Lung microvascular endothelial cell (primary cell): ENCODE measurements at places on chromosomes 2 and 18.
A peak's percentile ranks its signal among the peaks of the same experiment; 100 is the strongest.

DNA sequence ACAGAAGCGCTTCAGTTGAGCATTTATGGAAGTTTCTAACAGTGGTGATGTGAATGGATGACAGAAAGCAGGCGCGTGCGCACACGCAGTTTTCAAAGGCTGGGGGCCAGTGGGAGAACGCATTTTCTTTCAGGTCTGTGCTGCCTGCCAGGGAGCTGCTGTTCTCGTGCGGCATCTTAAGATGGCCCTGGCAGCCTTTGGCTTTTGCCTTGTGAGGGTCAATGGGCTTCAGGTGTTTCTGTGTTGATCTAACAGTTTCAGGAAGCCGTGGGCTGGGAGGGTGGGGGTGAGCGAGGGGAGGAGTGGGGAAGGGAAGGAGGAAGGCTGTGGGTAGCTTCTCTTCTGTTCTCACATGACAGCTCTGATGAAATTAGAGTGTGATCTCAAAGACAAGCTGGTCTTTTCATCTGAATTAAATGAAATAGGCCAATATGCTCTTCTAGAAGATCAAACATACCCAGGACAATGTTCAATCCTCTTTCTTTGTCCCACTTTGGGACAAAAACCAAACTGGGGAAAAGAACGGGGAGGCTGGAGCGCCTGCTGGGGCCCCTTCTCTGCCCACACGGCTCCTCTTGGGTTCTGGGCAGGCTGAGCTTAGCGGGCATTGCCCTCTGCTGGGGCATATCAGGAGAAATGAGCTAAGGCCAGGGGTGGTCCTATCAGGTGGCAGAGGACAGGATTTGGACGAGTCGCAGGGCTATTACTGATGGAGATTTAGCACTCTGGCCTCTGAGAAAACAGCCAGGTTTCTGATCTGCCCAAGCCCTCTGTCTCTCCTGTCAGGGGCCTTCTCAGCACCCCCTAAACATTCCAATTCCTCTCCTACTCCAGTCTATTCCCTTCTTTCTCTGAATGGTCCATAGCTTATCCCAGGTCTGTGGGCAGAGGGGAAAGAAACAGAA is 126.2 kb upstream of the LGALSL start:
- peak; percentile 33 for DNase-seq

GRCh38 chr18:57544936-57545660 is 41.4 kb downstream of the FECH start:
- no peak for DNase-seq

DNA sequence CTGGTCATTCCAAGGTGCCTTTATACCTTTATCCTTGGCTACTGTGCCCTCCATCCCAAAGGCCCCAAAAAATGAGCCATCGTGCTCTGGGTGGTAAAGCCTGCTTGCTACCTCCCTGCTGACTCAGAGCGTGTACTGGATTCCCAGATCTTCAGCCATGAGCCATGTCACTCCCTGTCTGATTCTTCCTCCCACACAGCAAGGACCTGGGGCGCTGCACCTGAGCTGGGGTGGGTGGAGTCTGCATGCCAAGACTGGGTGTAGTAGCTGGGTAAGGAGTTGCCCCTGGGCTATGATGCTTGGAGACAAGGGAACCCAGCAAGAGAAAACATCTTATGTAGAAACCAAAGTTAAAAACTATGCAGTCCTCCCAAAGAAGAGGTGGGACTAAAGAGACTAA is 37.2 kb upstream of the APCDD1 start:
- DNase-seq, result no peak

DNA sequence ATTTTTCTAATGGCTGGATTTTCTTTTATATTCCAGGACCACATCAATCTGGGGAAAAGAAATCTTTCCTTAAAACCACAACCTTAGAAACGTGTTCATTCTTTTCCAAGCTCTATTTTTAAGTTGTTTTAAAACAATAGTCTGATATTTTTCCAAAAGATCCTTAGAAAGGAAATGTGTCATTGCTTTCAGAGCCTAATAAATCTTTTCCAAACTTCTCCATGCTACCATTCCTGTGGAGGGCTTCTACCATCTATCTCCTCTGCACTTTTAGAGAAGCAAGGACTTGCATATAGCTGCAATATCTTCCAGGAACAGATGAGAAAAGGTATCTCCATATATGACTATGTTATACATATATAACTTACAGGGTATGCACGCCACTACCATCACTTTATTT is 21.2 kb downstream of the WDFY1 start:
- DNase-seq, result peak; percentile 64

GRCh38 chr2:217798743-217799562 is 203.8 kb downstream of the TNS1 start:
- DNase-seq, result no peak

DNA sequence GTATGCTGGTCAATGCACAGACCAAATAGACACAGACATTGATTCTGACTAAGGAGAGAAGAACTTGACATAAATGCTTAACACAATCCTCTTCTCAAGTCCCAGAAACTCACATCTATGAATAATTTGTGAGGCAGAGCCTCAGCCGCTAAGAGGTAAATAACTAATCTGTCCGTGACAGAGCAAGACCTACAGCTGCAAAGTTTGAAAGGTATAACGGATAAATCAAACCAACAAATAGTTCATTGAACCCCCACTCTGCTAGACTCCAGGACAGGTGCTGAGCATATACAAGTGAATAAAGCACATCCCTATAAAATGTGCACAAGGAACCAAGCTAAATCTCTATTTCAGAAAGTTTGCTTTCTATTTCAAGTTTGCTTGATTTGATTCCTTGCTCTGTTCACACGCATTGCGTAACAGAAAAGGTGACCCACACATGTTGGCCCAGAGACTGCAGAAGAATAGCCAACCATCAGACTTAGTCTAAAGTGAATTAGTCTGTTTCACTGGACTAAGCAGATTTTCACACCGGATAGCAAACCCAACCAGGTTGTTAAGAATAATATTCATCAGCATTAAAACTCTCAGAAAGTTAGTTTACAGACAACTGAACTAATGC is 51.7 kb downstream of the NCKAP5 start:
- no peak for DNase-seq

- no peak for DNase-seq
These were observed 217.8 kb downstream of the HAUS1 start for GRCh38 chr18:46321955-46322354.

GRCh38 chr2:7878786-7879482 is 802.9 kb upstream of the ID2 start:
- no peak for DNase-seq

- no peak for DNase-seq
These were observed 11.3 kb upstream of the FIGLA start for GRCh38 chr2:70801607-70802263.

GRCh38 chr2:113776949-113777348 is 20.5 kb upstream of the SLC35F5 start:
- DNase-seq, result no peak

DNA sequence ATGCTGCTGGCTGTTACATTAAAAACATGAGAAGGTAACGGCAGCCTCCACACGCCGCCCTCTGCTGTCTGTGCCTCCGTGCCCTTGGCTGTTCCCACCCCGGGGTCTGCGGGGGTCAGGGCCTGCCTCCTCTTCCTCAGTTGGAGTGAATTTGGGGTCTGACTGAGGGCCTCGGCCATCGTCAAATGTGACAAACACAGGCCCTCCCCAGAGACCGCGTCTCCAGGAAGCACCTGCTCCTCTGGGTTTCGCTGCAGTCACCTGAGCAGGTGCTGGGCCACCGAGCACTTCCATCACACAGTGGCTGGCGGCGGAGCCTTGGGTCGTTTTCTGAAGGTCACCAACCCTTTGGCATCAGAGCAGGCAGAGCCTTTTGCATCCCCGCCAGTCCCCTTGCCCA is 70.9 kb downstream of the NFATC1 start:
- no peak for DNase-seq

- DNase-seq, result no peak
These were observed 238.3 kb downstream of the SLC8A1 start for GRCh38 chr2:40213619-40214018.

- peak; percentile 48 for DNase-seq
These were observed 76.0 kb downstream of the EMX1 start for GRCh38 chr2:72993147-72993932.

GRCh38 chr2:159891917-159892730 is 94.1 kb upstream of the CD302 start:
- DNase-seq, result peak; percentile 62

DNA sequence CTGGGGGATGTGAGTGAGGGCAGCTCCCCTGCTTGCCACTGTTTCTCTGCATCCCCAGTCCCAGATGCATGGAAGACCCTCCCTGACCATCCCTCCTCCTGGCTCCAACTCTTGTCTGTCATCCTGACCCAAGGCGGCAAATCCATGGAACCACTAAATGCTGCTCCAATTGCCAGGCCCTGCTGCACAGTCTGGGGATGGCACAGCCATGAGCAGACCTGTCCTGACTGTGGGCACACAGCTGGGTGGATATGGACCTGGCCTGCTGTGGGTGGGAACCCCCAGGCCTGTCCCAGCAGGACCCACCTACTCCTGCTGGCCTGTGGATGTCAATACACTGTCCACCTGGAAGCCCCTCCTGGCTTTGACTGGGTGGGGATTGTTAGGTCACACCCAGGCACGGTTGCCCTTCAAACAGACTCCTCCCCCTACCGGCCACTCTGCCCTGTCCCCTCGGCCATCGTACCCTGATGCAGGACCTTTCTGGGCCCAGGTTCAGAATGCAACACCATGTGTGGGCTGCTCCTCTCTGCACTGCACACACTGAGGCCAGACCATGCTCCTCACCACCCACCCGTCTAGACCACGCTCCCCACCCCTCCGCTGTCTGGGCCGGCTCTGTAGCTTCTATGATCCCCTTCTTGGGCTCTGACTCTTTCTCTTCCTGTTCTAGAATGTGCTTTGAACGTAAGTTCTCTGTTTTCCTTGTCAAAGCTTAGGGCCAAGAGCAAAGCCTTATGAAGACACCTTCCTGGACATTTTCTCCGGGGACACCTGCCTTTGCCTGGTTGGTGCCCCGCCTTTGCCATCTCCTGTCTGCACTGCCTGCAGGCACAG is 57.9 kb downstream of the INPP5D start:
- DNase-seq, result no peak

- DNase-seq, result peak; percentile 95
These were observed 305.0 kb upstream of the ERBB4 start for GRCh38 chr2:212843409-212844199.

- no peak for DNase-seq
These were observed 136.5 kb upstream of the TWIST2 start for GRCh38 chr2:238711346-238711745.

GRCh38 chr2:98172951-98173350 is 86.0 kb downstream of the VWA3B start:
- no peak for DNase-seq

DNA sequence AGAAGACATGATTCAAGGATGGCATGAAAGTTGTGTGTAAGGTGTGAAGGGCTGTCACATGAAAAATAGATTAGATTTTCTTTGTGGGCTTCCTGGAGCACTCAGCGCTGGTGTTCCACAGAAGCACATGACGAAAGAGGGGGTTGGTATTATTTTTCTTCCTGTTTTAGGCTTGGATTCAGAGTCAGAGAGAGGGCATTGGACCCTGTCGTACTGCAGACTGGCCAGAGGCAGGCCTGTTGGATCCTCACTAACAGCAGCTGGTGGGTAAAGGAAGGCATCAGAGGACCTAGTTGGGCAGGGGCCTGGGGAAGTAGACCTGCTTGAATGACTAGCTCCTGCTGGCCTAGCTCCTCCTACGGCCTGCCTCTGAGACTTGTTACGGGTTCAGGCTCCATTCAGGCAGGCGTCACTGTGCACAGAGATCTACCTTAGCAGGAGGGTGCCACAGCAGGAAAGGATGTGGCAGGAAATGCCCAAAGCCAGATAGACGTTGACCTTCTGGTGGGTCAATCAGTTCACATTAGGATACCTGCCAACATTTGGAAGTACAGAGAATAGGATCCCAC is 13.1 kb downstream of the CTLA4 start:
- peak; percentile 38 for DNase-seq

DNA sequence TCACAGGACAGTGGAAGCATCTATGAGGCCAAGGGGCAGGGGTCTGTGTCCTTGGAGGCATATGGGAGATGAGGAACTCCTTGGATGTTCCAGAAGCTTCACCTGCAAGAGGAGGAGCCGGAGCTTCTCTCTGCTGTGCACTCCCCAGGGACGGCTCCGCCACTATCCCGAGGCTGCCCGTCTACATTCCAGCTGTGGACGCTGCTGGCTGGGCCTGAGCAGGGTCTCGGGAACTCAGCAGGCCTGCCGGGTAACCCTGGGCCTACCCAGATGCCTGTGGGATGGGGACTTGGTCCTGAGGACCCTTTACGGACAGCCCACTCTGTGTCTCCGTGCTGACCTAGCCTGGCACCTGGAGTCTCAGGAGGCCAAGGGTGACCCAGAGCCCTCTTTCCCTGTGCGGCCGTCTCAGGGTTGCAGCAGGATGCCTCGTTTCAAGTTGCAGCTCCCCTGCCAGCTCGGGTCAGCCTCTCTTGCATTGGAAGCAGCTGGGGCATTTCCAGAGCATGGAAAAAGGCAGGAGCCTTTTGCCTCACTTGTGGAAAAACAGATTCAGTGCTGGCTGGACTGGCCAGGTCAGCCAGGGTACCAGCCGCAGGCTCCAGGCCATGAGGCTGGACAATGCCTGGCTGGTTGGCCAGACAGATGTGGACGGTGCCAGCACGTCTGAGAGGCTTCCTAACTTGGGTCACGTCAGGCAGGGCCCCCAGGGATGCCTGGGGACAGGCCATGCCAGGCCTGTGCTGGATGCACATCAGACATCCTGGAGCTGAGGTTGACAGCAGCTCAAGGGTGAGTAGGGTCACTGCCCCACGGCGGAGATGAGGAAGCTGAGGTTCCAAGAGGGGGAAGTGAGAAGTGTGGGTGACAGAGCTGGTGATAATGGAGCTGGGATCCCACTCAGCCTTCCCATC is 41.5 kb downstream of the SCTR start:
- DNase-seq, result no peak

DNA sequence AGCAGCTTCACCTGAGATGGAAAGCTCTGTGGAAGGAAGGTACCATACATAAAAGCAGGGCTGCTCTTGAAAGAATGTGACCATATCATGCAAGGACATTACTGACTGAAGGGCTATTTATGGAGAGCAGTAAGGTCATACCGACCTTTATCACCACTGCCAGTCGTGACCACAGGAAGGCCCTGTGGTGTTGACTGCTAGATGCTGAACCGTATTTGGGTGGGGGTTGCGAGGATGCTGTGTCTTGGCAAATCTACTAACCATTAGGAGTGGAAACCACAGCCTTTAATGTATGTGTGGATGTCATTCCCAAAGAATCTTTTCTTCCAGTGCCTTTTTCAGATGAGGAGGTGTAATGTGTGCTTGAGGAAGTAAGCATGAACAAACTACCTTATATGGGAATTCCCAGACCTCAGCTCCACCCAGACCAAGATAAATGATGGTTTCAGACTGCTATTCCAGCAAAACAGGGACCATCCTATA is 60.8 kb downstream of the LIMS1 start:
- DNase-seq, result peak; percentile 82

GRCh38 chr2:138893746-138894145 is 113.6 kb upstream of the NXPH2 start:
- no peak for DNase-seq
